ENCODE measurements at places on chromosomes 2 and 18. TPM values are rescaled to one million over a fixed set of nuclear protein-coding genes. Genes with fewer than 3 reads are reported as not detected.

GRCh38 chr2:41873102-41874031 is 174.5 kb upstream of the PKDCC start:
- no peak for DNase-seq

GRCh38 chr2:219294356-219295351 is 14.5 kb downstream of the PTPRN start:
- DNase-seq: peak; percentile 90

DNA sequence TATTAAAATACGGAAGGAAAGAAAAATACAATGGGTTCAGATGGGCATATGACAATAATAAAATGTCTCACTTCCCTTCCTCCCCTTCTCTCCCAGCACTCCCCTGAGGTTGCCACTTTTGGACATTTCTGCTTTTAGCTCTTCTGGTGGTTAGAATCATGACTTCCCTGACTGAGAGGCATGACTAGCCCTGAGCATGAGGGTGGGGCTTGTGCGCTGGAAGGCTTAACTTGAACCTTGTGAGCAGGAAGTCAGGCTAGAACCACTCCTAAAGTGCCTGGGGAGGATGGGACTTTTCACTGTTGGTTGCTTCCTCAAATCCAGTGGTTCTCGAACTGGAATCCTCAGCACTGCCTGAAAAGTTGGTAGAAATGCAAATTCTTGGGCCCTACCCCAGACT is 19.7 kb upstream of the ARHGAP25 start:
- DNase-seq: peak; percentile 27

DNA sequence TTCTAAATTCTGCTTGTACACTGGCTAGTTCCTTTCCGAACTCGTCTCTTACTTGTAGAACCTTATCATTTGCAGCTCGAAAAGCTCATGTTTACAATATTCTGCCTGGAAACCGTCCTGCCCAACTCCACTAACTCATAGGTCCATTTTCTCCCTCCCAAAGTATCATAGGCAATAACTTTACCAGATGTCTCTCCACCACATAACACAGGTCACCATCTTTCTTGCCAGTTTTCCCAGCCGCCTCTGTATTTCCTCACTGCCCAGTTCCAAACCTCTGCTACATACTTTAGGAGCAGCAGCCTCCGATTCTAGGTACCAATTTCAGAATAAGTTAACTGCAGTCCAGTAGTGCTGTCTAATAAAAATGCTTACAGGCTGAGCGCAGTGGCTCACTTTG is 259.5 kb downstream of the GLI2 start:
- DNase-seq: peak; percentile 68

DNA sequence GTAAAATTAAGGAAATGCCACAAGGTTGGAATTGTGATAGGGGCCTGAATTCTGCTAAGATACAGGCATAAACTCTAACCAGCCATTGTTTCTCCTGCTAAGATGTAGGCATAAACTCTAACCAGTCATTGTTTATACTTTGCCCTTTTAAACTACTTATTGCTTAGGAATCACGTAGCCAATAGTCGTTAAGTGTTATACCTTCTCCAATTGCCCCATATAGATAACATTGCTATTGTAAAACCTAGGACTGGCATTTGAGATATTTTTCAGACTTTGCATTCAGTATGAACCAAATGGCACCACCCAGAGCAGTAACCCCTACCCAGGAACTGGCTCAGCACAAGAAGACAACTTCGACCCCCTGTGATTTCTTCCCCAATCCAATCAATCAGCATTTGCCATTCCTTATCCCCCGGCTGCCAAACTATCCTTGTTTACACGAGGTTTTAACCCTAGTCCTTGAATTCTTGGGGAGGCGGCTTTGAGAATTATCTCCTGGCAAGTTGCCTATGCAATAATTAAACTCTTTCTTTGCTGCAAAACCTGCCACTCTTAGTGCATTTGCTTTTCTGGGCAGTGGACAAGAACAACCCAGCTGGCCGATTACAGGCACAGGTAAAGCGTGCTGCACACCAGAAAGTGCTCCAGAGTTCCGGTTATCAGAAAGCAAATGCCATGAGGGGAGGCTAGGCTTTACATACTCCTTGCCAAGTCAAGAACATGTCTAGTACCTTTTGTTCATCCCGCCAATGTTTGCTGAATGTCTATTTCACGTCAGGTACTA is 167.6 kb downstream of the LAMA1 start:
- no peak for DNase-seq

DNA sequence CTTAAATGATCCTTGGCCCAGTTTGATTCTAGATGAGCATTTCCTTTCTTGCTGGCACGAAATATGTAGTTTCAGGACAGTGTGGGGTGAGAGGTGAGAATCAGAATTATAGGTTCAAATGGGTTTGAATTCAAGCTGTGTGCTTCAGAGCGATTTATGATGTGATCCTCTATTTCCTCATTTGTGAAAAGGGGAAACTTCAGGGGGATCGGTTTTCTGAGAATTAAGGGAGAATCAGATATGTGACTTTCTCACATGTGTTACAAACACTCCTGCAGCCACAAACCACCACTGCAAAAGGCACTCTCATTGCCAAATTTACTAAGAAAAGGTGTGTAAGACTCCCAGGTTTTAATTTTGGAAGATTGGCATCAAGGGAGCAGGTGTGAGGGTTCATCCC is 24.4 kb downstream of the HK2 start:
- no peak for DNase-seq

DNA sequence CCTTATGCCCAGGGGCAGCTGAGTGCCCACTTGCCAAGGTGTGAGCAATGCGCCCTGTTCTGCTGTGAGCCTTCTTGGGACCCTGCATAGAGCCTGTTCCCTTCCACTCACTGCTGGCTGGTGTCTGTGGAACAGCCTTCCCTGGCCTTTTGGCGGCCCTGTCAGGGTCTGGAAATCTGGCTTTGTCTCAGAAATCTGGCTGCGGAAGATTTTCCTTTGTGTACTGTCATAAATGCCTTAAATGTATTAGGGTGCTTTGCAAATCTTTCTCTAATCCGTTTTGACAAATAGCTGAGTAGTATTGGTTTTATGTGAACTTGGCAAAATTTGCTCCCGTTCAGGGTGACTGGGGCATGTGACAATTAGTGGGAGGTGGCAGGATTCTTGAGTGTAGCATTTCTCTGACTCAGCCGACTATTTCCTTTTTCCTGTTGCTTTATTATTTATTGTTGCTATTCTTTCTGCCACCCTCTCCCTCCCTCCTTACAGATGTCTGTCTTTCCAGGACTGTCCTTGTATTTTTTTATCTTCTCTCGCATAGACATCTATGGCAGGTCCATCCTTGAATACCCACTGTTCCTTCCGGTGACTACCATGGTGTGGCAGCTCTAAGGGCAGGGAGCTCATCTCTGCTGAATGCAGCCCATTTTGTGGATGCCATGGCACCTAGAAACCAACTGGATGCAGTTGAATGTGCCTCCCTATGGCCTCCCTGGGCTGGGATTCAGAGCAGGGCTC is 41.8 kb downstream of the LDLRAD4 start:
- peak; percentile 59 for DNase-seq

DNA sequence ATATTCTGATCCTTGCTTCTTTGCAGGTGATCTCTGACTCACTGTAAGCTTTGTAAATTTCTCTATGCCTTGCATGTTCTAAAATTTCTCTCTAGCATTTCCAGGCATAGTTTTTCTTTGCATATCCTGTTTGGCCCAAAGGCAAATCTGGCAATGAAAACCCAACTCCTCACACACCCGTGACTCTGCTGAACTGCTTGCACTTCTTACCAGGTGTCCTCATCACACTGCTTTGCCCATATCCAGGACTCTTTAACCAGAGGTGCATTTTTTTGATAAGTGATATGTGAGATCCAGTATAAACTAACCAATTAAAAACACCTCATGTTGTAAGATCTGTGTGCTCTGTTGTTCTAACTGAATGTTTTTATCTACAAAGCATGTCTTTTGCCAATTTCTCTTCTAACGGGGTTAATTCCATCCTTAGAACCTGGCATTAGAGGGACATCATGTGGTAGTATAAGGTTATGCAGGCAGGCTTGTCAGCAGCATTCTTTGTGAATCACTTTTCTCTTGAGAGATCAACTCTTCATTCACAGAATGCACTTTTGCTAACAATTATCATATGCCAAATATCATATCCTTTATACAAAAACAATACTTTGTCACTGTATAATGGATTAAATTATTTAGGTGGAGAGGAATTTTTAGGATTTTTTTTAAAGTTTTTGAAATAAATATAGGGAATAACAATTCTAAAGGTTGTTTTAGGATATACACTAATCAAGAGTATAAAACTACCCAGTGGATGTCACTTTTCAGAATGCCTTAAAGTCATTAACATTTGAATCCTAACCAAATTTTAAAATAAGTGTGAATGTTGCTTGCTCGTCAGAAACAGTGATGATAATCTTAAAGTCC is 20.8 kb upstream of the TMX3 start:
- DNase-seq: no peak

DNA sequence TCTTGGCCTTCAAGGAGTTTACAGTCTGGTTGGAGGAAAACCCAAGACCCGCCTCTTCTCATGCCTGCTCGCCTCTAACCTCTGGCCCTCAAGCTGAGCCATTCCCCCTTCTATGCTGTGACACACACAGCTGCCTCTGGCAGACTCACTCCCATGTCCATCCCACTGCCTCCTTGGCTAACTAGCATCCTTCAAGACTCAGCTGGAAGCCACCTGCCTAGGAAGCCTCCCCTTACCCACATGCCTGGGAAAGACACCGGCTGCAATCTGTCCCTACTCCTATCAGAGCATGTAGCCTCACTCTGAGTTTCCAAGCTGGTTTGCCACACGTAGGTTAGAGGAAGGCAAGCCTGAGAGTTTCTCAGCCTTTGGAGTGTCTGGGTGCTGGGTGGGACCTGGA is 6.9 kb upstream of the MGAT4A start:
- DNase-seq: no peak

DNA sequence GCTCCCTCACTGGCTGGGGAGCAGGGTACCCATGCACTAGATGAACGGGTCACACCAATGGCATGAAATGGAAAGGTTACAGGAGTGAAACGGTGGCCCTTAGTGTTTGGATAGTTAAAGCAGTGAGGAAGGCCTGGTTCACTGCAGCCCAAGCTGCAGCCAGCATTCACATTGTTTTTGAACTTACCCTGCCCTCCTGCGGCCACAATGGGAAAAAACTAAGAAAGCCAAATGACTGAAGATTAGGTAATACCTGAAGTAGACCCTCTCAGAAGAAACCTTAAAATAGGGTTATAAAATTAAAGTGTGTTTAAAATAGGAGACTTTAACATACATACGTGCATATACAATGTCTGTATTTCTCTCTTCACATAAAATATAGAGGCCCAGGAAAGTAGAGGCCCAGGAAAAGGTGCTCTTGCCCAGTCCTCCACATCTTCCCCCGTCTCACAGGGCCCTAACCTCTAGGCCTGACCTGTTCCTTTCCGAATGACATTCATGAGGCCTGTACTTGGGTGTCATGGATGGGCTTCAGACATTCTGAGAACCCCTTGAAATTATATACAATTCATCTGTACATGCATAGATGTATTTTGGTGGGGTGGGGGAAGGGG is 33.3 kb downstream of the DOK1 start:
- peak; percentile 73 for DNase-seq

GRCh38 chr18:55214534-55214933 is 255.3 kb upstream of the CCDC68 start:
- DNase-seq: no peak

DNA sequence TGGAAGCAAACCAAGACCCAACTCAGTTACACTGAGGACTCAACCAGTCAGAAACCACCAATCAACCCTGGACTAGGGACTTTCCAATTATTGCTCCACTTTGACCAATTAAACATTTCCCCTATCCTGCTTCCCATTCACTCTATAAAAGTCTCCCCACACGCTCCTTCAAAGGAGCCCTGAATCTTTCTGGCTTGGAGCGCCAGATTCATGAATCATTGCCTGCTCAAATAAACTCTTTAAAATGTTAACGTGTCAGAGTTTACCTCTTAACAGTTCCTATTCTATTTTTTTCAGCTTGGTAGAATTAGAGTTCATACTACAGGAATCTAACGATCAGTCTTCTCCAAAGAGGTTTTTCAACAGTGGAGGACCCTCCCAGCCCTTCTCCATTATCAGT is 20.7 kb upstream of the SULT1C2 start:
- no peak for DNase-seq

DNA sequence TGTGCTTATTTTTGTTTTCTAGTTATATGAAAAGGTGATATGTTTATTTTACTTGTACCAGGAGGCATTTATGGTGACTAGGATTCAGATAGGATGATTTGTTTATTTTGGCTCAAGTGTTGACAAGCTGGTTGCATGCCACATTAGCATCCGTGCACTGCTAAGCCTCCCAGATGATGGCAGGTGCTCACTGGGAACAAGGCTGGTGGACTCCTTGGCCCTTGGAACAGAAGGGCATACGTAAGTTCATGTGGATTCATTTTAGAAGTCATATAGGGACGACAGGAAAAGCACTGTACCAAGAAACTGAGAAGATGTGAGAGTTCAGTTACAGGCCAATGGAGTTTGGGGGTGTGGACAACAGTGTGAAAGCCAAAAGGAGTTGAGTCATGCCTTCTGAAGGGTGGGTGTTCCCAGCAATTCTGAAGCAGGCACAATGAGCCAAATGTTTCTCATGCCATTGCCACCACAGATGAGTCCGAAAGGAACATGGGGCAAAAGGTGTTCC is 166.2 kb downstream of the PHLPP1 start:
- DNase-seq: no peak

DNA sequence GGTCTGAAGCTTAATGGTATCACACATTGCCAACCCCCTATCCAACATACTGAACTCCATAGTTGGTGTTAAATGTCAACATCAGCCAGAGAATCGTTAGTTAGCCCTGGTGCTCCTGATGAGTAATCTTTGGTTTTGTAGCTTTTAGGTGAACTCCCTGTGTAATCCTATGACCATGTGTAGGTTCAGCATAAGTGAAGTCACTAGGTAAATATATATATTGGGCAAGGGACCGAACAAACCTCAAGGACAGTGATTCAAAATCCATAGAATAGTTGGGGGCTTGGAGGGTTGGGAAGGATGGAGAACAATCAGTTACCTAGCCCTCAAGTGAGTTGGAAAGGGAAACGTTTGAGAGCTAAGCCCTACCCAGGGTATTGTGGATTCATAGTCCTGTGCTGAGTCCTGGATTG is 16.0 kb upstream of the AP1S3 start:
- no peak for DNase-seq

GRCh38 chr2:47799031-47799609 is 16.2 kb downstream of the MSH6 start:
- DNase-seq: no peak

DNA sequence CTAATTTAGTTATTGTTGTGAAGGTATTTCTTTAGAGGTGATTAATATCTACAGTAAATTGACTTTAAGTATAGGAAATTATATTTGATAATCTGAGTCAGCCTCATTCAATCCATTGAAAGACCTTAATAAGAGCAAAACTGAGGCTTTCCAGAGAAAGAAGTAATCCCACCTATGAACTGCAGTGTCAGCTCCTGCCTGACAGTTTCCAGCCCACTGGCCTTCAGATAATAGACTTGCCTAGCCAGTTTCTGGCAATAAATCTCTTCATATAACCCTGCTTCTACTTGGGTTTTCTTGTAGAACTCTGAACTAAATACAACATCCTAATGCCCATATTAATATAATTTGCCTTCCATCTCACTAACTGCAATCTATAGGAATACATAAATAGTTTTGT is 437.9 kb upstream of the UBE2E3 start:
- DNase-seq: no peak

ABCG5 gene
- not detected for polyA plus RNA-seq

MC2R gene
- 0.23 TPM for polyA plus RNA-seq

KYNU gene
- polyA plus RNA-seq: 0.76 TPM

STPG4 gene
- polyA plus RNA-seq: not detected

SERPINB4 gene
- 0.35 TPM for polyA plus RNA-seq

ANKRD53 gene
- polyA plus RNA-seq: 1.5 TPM

GLB1L gene
- polyA plus RNA-seq: 4.4 TPM

ABCB11 gene
- not detected for polyA plus RNA-seq

MTIF2 gene
- polyA plus RNA-seq: 21.2 TPM

TUBB8B gene
- polyA plus RNA-seq: not detected

DSG4 gene
- not detected for polyA plus RNA-seq
